NCI-H1105 (cell line): ENCODE measurements at places on chromosomes 16 and 17.

GRCh38 chr17:6212766-6213165 lies 142.6 kb downstream of the WSCD1 start:
- DNase-seq, result no peak

- DNase-seq, result no peak
These were observed 54.5 kb downstream of the PRMT7 start for GRCh38 chr16:68365167-68365817.

- DNase-seq, result no peak
These were observed 4.6 kb upstream of the SOCS1 start for GRCh38 chr16:11260596-11260966.

DNA sequence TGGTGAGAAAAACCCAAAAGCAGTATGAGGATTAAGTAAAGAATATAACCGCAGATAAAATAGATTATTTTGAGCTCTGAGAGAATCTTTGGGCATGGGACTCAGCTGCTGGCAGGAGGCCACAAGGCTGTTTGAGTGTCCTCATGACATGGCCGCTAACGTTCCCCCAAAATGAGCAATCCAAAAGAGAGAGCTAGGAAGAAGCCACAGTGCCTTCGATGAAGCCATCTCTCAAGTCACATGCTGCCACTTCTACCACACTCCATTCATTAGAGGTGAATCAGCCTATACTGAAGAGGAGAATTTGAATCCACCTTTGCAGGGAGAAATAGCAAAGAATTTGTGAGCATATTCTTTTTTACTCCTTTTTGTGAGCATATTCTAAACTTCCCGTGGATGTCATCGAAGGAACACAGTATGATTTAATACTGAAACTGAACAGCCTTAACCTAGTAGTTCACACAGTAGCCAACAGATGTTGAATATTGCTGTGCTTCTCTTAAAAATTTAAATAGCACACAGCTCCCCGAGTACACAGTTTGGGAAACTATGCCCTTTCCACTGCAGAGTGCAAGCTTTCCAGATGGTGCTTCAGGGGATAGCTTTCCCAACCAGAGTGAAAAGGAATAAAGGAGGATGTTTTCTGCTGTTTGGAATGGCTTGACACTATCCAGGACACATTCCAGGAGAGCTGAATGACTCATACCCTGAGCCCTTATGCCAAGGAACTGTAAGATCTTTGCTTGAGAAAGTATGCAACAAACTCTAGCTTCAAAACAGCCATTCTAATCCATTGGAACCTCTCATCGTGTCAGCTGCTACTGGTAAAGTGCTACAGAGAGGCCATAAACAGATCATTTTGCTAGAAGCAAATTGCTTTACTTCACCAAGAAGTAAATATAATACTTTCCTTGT lies 33.9 kb downstream of the ANKFY1 start:
- DNase-seq, result no peak

GRCh38 chr17:57916925-57917858 lies 38.0 kb downstream of the CUEDC1 start:
- DNase-seq, result no peak
